ENCODE measurements at places on chromosomes 7 and 10.

DNA sequence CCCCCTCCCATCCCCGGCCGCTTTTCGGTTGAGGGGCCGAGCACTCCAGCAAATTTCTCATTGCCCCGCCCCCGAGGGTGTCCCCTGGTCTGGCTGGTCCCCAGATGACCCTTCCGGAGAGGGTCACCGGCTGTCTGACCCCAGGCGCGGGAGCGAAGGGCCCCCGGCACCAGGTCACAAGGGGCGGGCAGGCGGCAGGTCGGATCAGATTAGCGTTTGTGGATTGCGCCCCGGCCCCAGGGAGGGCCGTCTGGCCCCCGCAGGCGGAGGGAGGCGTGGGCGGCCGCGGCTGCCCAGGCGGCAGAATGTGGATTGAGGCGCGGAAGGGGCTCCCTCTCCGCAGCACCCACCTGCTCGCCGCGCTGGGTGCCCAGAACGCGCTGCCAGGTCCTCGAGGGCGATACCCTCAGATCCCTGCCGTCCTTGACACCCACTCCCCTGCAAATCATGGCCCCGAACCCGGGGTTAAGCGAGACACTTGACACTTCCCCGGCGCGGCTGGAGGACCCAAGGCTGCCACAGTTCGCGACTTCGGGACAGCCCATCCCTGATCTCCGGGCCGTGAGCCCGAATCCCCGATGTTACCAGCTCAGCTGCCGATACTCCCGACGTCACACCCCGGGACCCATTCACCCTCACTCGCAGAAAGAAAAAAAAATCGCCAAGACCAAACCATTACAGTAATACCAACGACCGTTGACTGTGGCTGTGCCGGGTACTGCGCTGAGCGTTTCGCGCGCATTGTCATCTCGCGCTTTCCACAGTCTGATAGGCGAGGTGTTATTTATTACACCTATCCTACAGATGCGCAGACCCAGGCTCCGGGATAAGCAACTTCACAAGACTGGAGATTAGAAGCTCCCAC, 953 bp downstream of the NODAL start:
- DNase-seq = no peak

GRCh38 chr10:71094712-71095390, 117.5 kb upstream of the UNC5B start:
- DNase-seq = no peak

- no peak for DNase-seq
These were observed 9.6 kb downstream of the IL2RA start for GRCh38 chr10:6052247-6053221.

DNA sequence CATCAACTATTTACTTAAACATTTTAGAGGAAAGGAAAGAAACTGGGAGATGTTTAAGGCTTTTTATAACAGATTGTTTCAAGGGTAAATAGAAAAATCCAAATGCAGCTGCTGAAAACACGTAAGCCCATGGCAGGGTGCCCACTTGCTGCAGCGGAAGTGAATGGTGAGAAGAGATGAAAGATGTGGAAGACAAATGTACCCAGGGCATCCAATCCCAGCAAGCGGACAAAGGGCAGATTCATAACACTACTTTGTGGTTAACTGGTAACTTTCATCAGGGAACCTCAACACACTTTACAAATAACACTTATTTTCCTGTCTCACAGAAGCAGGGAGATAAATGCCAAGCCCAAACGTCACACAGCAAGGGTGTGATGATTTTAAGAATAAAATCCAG, 358.4 kb downstream of the KCNMA1 start:
- peak; percentile 48 for DNase-seq

GRCh38 chr7:27774717-27775328, 34.9 kb downstream of the TAX1BP1 start:
- no peak for DNase-seq

- no peak for DNase-seq
These were observed 148.6 kb downstream of the SH3PXD2A start for GRCh38 chr10:103706762-103707161.

DNA sequence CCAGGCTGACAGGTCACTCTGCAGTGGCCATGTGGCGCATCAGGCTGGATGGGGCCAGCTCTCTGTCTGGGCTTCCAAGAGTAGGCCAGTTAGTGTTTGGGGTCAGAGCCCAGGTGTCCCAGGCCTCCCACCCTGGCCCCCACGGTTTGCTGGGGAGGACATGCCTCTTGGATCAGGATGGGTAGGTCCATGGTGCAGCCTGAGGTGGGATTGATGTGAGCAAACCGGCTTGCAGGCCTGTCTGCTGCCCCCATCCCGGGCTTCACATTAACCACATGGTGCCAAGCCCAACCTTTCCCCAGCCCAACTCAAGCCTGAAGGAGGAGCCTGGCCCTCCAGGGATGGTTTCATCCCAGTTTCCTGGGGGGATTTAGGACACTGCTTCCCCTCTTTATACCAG, 39.2 kb downstream of the LDB3 start:
- no peak for DNase-seq

DNA sequence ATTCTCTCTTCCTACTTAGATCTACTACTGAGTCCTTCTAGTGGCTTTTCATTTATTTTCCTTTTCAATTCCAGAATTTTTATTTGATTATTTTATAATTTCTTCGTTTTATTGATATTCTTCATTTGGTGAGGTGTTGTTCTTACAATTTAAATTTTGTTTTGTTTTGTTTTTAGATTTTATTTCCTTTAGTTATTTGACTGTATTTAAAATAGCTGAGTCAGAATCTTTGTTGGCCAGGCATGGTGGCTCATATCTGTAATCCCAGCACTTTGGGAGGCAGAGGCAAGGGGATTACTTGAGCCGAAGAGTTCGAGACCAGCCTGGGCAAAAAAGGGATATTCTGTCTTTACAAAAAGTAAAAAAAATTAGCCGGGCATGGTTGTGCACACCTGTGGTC, 36.1 kb downstream of the AKAP9 start:
- no peak for DNase-seq

GRCh38 chr7:103343332-103343731, 1.2 kb downstream of the DNAJC2 start:
- no peak for DNase-seq

DNA sequence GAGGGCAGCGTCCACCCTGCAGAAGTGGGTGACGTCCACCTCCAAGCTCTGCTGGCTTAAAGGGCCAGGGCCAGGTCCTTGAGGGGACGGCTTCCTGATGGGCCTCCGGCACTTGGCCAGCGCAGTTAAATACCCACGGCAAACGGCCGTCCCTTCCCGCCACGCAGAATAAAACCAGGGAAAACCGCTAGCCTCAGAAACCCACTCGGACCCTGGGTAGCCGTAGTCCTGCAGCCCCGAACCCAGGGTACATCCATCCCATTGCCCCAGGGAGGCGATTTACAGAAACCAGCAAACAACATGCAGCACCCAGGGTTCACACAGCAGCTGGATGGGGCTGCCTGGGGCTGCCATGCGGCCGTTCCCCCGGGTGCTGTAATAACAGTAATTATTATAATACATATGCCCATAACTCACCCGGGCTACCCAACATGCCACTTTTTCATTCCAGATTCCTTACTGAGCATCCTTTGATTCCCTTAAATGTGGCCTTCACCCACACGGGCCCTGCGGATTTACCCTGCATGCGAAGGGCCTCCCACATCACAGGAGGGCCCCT, 81.5 kb upstream of the PDGFA start:
- DNase-seq = no peak

GRCh38 chr7:102281785-102282184, 4.9 kb upstream of the SH2B2 start:
- no peak for DNase-seq

GRCh38 chr7:24722386-24723177, 34.7 kb downstream of the GSDME start:
- DNase-seq = no peak

DNA sequence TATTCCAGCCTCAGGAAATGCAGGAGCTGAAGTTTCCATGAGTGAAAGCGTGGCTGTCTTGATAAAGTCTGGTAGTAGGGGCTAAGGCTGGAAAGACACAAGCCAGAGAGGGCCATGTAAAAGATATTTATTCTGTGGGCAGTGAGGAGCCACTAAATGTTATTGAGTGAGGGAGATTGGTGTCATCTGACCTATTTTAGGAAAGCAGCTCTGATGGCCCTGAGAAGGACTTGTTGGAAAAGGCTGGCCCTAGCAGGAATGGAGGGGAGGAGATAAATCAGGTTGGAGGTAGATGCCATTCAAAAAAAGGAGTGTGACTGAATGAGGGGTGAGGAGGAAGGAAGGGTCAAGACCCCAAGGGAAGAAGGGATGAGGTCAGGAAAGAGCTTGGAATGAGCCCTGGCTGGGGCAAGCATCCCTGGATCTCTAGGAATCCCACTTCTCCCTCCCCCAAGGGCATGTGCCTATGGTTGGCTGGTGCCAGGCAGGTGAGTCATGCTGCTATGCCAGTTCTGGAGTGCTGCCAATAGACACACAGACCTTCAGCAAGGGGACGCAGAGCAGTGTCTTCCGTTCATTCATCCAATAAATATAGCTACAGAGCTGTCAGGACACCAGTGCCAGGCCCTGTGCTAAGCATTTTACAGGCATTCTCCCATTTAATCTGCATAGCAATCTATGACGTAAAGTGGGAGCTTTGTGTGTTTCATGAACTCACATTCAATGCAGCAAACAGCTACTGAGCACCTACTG, 2.0 kb downstream of the ANKRD2 start:
- DNase-seq = peak; percentile 50

DNA sequence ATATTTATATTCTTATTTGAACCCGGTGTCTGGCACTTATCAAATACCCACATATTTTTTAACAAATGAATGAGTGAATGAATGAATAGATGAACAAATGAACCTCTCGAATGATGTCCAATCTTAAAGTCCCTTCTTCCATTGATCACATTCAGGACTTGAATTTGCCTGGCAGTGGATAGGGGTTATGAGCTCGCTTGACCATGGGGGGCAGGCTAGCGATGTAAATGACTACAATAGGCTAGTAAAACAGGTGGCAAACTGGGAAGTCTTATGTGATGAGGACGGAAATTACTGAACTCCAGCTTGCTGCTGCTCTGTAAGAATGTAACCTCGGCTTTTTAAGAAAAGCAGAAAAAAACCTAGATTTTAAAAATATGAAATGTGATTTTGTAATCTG, 247.7 kb upstream of the DKK1 start:
- no peak for DNase-seq

GRCh38 chr7:116273918-116274301, 63.6 kb downstream of the TES start:
- DNase-seq = no peak

DNA sequence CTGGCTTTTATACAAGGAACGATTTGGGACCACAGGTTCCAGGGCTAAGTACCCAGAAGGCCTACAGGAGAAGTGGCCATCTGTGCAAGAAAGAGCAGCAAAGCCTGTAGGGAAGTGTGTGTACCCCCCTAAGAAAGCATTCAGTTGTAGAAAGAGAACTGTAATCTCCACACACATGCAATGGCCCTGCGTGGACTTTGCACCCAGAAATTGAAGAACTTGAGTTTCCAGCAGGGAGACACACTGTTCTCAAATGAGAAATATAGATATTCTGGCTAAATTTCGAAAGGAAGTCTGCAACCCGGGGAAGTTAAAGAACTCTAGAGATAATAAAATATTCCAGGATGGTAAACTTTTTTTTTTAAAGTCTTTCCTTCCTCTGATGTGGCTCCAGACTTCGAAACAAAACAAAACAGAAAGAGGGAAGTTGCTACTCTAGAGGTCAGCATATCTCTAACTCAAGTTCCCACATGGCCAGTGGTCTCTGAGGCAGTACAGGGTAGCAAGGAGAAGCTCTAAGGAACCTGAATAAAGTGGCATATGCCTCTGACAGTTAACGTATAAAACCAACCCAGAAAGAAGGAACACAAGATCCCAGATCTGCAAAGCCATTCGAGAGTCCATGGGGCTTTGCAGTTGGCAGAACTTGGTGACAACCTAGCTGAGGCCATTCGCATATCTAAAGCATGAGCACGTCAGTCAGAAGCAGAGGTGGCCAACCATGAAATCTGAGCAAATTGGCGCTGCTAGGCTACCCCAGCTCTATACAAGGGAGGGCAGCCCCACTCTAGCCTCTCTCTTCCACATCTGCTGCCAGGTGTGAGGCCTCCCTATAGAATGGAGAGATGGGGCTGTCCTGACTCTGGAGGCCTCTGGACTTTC, 56.6 kb downstream of the ELMO1 start:
- no peak for DNase-seq

GRCh38 chr10:79022565-79023230, 46.1 kb upstream of the ZMIZ1 start:
- DNase-seq = no peak

DNA sequence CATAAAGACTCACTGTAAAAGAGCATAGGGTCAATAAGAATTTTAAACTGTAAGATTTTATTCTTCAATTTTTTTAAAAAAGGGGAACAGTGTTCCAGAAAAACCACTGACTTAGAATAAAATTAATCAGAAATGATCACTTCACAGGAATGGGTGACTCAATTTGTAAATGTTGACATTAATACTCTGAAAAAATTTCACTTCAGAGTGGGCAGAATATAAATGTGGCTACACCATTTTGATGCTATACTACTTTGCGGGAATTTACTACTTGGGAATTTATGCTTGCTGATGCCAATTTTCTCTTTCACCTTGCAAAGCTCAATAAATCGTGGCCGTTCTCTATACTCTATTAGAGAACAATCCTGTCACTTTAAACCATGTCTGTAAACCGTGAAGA, 126.9 kb downstream of the HIBADH start:
- no peak for DNase-seq

DNA sequence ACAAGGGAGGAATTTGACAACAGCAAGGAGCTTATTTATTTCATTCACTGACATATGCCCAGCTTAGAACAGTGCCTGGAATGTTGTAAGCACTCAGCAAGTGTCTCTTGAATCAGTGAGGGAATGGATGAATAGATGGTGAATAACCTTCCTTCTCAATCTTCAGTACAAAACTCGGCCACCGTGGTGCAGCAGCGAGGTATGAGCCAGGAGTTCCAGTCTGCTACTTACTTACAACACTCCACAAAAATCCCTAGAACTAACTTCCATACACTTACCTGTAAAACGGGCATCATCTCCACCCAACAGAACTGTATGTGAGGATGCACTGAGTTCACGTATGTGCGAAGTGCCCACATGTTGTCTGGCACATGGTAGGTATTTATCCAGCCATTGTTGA, 237.4 kb downstream of the WDR11 start:
- DNase-seq = no peak

GRCh38 chr10:127452568-127452967, 96.5 kb upstream of the NPS start:
- DNase-seq = no peak

- no peak for DNase-seq
These were observed 264.7 kb downstream of the GLRX3 start for GRCh38 chr10:130400890-130401289.

- no peak for DNase-seq
These were observed 563.7 kb downstream of the GRM8 start for GRCh38 chr7:126689037-126689436.

Data from NCI-H774 (cell line).